ENCODE measurements at places on chromosomes 4 and X.
A peak's percentile ranks its signal among the peaks of the same experiment; 100 is the strongest.

- no peak for DNase-seq
Measured at GRCh38 chrX:4909348-4909747, 1195.9 kb upstream of the PRKX start.

DNA sequence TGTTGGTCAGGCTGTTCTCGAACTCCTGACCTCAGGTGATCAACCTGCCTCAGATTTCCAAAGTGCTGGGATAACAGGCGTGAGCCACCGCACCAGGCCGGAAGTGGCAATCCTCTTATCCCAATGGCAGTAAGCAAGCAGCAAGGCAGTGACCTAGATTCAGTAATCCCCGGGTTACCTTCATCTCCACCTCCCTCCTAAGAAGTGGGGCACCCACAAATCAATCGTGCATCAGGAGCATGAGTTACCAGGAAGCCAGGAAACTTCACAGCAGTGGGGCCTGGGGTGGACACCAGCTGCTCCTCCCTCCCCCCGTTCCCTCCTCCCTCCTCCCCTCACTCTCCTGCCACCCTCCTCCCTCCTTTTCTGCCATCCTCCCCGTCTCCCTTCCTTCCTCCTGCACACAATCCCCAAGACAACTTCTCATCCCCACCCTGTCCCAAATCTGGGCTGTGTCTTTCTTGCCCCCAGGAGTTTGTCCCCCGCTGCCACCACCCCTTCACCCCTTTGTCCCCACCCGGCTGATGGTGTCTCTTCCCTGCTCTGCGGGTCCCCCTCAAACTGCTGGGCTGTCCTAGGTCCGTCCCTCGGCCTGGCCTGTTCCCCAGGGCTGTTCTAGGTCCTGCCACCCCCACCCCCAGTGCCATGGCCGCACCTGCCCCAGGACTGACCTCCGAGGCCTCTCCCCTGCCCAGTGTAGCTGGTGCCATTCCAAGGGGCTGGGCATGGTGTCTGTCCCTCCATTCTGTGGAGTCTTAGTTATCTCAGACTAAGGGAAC lies 2.2 kb downstream of the PDE6B start:
- no peak for DNase-seq

GRCh38 chr4:40114206-40114605 lies 57.6 kb downstream of the N4BP2 start:
- DNase-seq = no peak

DNA sequence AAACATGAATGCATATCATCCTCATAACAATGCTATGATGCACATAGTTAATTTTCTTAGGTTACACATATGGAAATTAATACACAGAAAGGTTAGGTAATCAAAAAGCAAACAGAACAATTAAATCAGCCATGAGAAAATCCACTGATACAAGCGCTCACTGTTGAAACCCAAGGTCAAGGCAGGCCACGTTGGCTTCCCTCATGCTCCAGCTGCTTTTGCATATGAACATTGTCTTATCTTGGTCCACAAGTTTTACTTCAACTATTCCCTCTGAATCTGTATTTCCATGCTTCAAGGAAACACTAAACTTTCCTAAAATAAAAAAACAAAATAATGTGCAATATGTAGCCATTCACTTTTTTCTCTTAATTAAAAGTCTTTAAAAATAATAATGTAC lies 34.5 kb upstream of the PLA2G12A start:
- no peak for DNase-seq

DNA sequence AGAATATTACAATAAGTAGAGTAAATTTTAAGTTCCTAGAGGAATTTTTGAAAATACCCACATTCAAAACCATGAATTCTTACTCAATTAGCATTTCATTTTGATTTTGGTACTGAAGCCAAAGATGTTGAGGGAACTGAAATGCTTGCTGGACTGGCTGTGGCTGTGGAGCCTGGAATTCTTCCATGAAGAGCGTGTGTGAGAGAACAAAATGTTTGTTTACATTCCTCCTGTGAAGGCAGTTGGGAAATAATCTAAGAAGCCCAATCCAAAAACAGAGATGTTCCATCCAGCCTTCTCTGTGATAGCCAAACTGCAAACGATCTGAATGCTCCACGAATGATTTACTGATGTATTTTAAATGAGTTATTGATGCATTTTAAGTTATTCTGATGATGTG lies 3.8 kb upstream of the ADH1B start:
- peak; percentile 2 for DNase-seq

- DNase-seq = peak; percentile 87
Measured at GRCh38 chr4:40887764-40888131, 138.0 kb downstream of the NSUN7 start.

- DNase-seq = peak; percentile 3
Measured at GRCh38 chr4:94920369-94920768, 162.6 kb downstream of the BMPR1B start.

DNA sequence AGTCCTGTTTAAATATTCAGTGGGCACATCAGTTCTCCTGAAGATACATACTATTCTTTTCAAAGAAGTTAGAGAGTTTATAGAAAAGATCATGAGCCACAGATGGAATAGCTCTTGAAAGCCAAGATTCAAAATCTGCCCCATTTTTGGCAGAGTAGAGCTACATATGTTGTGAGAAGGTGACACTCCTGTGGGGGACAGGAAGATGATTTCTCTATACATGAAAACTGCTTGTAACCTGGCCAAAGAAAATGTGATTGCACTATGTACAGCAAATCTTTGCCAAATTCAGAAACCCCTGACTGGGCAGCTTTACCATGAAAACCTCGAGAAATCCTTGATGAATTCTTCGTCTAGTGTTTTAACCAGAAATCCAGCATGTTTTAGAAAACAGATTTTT lies 44.9 kb downstream of the GPM6A start:
- no peak for DNase-seq

DNA sequence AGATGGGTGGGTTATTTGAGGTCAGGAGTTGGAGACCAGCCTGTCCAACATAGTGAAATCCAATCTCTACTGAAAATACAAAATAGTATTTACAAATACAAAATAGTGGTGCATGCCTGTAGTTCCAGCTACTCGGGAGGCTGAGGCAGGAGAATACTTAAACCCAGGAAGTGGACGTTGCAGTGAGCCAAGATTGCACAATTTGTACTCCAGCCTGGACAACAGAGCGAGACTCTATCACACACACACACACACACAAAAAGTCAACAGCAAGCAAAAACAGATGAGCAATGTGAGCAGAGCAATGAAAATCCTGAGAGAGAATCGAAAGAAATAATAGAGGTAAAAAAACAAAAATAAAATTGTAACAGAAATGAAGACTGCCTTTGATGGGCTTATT lies 168.8 kb downstream of the PCDH18 start:
- DNase-seq = no peak

- no peak for DNase-seq
Measured at GRCh38 chrX:27251369-27251768, 211.8 kb downstream of the PPP4R3C start.

DNA sequence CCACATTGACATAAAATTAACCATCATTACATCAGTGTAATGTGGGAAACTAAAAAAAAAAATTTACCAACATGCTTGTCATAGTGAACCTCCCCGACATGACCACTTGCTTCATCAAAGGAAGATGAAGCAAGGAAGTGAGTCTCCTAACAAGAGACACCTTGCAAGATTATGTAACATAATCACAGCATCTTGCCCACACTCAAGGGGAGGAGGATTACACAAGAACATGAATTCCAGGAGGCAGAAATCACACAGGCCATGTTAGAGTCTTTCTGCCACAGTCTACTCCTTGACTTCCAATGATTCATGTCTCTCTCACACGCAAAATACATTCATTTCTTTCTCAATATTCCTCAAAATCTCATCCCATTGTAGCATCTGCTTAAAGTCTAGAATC lies 93.3 kb downstream of the AKAP4 start:
- DNase-seq = no peak

DNA sequence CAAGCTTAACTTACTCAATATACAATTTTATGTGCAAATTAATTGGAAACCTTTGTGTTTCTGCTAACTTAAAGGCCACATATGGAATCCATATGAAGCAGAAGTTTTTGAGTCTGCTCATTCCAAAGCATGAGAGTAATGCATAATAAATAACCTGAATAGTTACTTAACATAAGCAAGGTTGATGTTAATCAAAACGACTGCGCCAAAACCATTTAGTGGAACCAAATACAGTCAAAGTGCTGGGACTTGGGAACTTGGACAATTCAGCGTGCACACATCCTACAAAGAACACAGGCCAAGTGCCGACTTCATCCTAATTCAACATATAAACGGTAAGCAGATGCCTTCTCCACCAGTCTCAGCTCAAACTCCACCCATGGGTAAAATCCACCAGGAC lies 17.0 kb downstream of the TSPAN5 start:
- DNase-seq = no peak

GRCh38 chr4:172155838-172156345 lies 342.7 kb downstream of the GALNTL6 start:
- DNase-seq = no peak

GRCh38 chr4:98996056-98996764 lies 689 bp downstream of the METAP1 start:
- DNase-seq = peak; percentile 10

DNA sequence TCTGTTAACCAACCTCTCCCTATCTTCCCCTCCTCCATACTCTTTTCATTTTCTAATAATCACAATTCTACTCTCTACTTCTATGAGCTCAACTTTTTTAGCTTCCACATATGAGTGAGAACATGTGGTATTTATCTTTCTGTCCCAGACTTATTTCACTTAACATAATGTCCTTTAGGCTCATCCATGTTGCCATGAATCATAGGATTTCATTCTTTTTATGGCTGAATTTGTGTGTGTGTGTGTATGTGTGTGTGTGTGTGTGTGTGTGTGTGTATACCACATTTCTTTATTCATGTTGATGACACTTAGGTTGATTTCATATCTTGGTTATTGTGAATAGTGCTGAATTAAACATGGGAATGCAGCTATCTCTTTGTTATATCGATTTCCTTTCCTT lies 37.4 kb downstream of the RUFY3 start:
- DNase-seq = no peak

DNA sequence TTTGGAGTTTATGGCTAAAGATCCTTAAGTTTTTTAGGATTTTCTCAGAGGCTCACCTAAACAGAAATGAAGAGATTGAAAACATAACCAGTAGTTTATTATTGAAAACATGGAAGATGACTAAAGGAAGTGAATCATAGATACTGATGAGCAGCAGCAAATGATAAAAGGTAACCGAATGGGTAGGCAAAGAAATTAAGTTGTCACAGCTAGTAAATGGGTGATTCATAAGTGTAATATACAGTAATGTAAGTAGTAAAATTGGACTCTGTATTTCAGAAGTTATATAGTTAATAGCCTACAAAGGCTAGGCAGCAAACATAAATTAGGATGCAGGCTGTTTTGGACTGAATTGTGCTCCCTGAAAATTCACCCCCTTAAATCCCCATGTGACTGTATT lies 59.0 kb upstream of the ADGRA3 start:
- no peak for DNase-seq

DNA sequence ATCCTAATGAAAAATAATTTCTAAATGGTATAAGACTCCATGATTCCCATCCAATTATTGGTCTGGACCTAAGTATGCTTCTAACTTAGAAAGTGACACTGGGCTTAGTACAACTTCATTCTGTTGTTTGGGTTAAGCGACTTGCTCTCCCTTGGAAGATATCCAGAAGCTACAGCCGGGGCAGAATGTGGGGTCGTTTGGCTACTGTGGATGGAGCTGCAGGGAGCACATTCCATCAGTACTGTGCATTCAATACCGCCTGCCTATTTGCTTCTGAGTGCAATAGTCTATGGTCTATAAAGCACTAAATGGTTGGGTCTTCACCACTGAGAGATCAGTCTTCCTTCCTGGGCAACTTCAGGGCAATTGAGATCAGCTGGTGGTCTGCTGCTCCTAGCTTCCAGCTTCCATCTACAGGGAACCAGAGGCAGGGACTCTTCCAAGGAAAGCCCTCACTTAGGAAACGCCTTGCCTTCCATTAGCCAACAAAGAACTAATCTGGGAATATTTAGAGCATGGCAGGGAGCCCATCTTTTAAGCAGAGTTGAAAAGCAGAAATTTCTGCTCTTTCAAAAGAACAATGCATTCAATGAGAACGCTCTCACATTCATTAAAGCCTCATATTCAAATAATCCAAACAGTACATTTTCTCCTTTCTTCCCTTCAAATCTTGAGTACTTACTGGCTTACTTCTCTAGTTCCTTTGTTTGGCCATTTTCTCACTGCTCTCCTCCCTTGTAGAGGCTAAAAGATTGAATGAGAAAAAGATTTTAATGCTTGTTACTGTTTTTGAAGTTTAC lies 1049.9 kb upstream of the TENM3 start:
- no peak for DNase-seq

DNA sequence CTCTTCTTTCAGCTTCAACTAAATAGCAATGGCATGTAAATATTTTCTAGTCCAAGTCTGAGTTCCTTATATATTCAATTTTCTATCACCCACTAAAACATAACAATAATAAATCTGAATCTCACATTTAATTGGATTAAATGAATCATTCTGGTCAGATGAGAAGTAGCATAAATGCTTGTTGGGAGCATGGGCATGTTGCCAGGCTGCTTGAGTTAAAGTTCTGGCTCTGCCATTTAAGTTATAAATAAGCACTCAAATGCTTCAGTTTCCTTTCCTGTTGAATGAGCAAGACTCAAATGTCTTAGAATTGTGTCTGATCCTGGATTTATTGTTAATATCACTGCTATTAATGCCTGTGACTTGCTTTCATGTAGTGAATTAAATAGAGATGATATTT lies 496.3 kb downstream of the STPG2 start:
- DNase-seq = peak; percentile 42

DNA sequence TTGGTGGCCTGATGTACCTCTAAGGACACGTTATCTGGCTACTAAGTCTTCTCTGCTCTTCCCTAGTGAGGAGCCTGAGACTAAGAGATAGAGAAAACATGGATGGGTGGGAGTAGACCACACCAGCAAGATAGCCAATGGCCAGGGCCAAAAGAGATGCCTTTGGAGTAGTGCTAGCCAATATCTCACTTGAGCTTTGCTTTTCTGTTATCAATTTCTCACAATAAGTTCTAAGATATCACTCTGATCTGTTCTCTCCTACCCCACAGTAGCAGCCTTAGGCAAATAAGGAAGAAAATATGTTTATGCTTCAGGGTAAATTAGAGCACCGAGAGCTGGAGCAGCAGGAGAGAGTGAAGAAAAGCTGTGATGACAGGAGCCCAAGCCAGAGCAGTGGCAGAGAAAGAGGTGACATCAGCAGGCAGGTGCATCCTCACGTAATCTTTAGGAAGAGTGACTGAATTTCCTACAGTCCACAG lies 343.9 kb upstream of the NOCT start:
- DNase-seq = no peak

- DNase-seq = no peak
Measured at GRCh38 chr4:22794732-22795131, 102.0 kb downstream of the GBA3 start.

- no peak for DNase-seq
Measured at GRCh38 chr4:40916880-40917279, 167.1 kb downstream of the NSUN7 start.

All from astrocyte (in vitro differentiated cells and primary cell).